Activated B cell treated with CpG ODN at 0.5 μM for 24 hours (primary cell): ENCODE measurements at places on chromosomes 13 and 19.
A peak's percentile ranks its signal among the peaks of the same experiment; 100 is the strongest.

DNA sequence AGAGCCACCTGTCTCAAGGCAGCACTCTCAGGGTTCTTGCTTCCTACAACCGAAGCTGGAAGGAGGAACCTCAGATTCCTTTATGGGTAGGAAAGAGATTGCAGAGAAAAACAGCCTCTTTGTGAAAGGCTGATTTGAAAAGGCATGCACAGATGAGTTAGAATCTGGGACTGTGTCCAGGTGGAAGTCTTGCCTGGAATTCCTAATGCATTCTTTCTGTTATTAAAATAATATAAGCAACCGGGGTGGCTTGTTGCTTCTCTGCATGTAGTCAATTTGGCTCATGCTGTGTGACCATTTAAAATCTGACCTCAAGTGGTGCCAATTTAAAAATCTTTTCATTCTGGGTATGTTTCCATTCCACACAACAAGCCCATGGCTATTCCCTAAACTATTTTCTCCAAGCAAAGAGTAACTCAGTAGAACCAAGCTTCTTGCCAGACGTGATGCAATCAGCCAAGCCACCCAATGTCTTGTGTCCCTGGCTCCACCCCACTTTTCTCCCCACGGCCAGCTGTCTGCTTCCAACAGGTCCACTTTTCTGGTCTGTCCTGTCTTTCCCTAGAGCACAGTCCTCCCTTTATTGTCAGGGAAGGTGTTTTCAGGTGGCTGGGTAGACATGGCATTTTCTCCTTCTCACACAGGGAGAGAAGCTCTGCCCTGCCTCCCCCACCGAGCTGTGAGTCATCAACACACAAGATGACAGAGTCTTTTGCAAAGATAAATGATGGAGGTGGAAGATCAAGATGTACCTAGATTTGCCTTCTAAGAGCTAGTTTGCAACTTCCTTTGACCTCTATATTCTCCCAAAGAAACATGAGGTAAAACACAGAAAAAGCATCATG, 394.3 kb downstream of the FOXO1 start:
- no peak overlapping the region for H3K27ac ChIP-seq
- DNase-seq, result no peak
- H3K36me3 ChIP-seq, result no peaks in the 10 kb centered on the region
- H3K4me3 ChIP-seq, result no peak overlapping the region
- peaks cover 43% of the 10 kb centered on the region for H3K4me1 ChIP-seq

GRCh38 chr19:7676376-7676775, 514 bp upstream of the MCEMP1 start:
- H3K4me1 ChIP-seq, result peaks cover 46% of the 10 kb centered on the region
- no peak for DNase-seq
- peaks cover 30% of the 10 kb centered on the region for H3K27me3 ChIP-seq

- no peak overlapping the region for H3K27ac ChIP-seq
- DNase-seq, result no peak
- H3K4me3 ChIP-seq, result no peak overlapping the region
- H3K36me3 ChIP-seq, result no peaks in the 10 kb centered on the region
These were observed 95.4 kb downstream of the CYSLTR2 start for GRCh38 chr13:48749144-48749543.

DNA sequence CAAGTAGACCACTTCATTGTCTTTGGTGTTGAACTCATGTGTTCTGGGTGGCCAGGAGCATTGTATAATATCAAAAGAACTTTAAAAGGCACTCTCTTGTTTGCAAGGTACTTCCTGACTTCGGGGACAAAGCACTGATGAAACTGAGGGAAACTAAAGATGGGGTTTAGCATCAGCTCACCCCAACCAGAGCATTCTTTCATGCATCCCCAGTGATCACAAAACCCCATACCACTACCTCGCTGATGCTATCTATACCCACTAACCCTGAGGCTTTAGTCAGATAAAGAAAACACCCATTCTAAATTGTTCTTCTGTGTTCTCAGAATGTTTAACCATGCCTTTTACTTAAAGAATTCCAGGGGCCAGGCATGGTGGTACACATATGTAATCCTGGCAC, 94.5 kb upstream of the DOCK9 start:
- no peaks in the 10 kb centered on the region for H3K27me3 ChIP-seq
- H3K27ac ChIP-seq, result no peak overlapping the region
- no peak overlapping the region for H3K4me3 ChIP-seq
- H3K36me3 ChIP-seq, result peaks cover 10% of the 10 kb centered on the region

- H3K27ac ChIP-seq, result no peak overlapping the region
- no peak for DNase-seq
- no peaks in the 10 kb centered on the region for H3K27me3 ChIP-seq
- H3K4me3 ChIP-seq, result no peak overlapping the region
- H3K4me1 ChIP-seq, result no peaks in the 10 kb centered on the region
These were observed 183.1 kb downstream of the LHFPL6 start for GRCh38 chr13:39419876-39420275.

DNA sequence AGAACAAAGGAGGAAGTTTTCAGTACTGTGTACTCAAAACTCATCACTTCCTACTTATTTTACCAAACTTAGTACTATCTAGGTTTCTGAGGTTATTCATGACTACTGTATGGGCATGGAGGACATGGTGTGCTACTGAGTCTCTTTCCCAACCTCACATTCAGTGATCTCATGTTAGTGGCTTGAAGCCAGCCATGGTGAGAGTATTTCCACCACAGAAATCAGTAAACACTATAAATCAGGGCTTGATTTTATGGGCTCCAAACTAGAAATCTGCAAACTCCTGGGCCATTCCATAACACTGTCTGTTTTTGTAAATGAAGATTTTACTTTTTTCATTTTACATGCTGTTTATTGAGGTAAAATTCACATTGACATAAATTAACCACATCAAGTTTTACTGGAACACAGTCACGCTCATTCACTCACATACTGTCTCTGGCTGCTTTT, 19.7 kb downstream of the MED26 start:
- no peak overlapping the region for H3K4me3 ChIP-seq
- H3K27ac ChIP-seq, result peak overlapping the region; percentile 64
- H3K4me1 ChIP-seq, result peaks cover 83% of the 10 kb centered on the region
- DNase-seq, result no peak
- H3K36me3 ChIP-seq, result peaks cover 15% of the 10 kb centered on the region

- peaks cover 28% of the 10 kb centered on the region for H3K27me3 ChIP-seq
- peak within 1 kb of the TSS; percentile 77 for H3K27ac ChIP-seq
- peaks cover 46% of the 10 kb centered on the region for H3K4me1 ChIP-seq
- DNase-seq, result peak; percentile 95
These were observed at the start of gene SIN3B for GRCh38 chr19:16829010-16829821. SIN3B (plus strand) TSS chr19:16829398; CDS start chr19:16829421, 23 bp downstream.

DNA sequence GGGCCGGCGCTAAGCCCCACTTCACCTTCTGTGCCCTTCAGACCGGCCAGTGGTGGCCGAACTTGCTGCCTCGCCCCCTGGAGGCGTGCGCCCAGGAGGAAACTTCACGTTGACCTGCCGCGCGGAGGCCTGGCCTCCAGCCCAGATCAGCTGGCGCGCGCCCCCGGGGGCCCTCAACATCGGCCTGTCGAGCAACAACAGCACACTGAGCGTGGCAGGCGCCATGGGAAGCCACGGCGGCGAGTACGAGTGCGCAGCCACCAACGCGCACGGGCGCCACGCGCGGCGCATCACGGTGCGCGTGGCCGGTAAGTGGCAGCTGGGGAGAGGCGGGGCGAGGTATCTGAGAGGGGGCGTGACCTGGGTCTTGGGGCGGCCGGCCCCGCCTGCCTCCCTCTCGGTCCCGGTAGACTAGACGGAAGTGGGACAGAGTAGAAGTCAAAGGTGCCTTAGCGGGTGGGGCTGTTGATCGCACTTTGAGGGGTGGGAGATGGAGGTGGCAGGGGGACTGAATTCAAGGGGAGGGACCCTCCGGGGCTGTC, 5.6 kb downstream of the ICAM5 start:
- peak; percentile 59 for DNase-seq
- H3K27me3 ChIP-seq, result peaks cover 34% of the 10 kb centered on the region
- peaks cover 43% of the 10 kb centered on the region for H3K4me1 ChIP-seq
- H3K36me3 ChIP-seq, result no peaks in the 10 kb centered on the region
- peak overlapping the region; percentile 80 for H3K4me3 ChIP-seq
- peak overlapping the region; percentile 57 for H3K27ac ChIP-seq

- H3K27me3 ChIP-seq, result peaks cover 19% of the 10 kb centered on the region
- H3K27ac ChIP-seq, result no peak within 1 kb of the TSS
- no peak within 1 kb of the TSS for H3K4me3 ChIP-seq
- DNase-seq, result peak; percentile 32
- peaks cover 10% of the 10 kb centered on the region for H3K4me1 ChIP-seq
- H3K36me3 ChIP-seq, result no peaks in the 10 kb centered on the region
These were observed at the start of gene PLIN5 for GRCh38 chr19:4534836-4535658. PLIN5 (minus strand) TSS chr19:4535224; CDS start chr19:4534074, 1,150 bp downstream.

- H3K4me3 ChIP-seq, result no peak overlapping the region
- H3K4me1 ChIP-seq, result no peaks in the 10 kb centered on the region
- no peak for DNase-seq
- H3K27ac ChIP-seq, result no peak overlapping the region
These were observed 28.7 kb upstream of the LMO7 start for GRCh38 chr13:75607447-75607846.

DNA sequence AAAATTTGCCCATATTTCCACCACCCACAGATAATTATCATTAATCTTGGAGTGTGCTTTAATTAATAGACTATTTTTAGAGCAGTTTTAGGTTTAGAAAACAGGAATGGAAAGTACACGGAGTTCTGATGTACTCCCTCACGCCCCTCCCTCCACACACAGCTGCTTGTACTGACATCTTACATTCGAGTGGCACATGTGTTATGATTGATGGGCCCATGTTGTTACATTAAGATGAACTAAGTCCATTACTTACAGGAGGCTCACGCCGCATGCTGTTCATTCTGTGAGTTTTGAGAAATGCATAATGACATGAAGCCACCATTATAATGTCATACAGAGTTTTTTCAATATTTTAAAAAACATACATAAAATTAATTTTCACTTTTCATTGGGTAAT, 1.2 kb upstream of the SPATA13 start:
- peaks cover 11% of the 10 kb centered on the region for H3K27me3 ChIP-seq
- H3K4me3 ChIP-seq, result no peak overlapping the region
- H3K4me1 ChIP-seq, result peaks cover 18% of the 10 kb centered on the region

- peaks cover 20% of the 10 kb centered on the region for H3K4me1 ChIP-seq
- no peak overlapping the region for H3K27ac ChIP-seq
- H3K4me3 ChIP-seq, result no peak overlapping the region
- peaks cover 33% of the 10 kb centered on the region for H3K36me3 ChIP-seq
These were observed 71.0 kb upstream of the SLC15A1 start for GRCh38 chr13:98823442-98823841.

GRCh38 chr13:112064222-112064621, 2.7 kb upstream of the SOX1 start:
- peaks cover 56% of the 10 kb centered on the region for H3K27me3 ChIP-seq
- no peaks in the 10 kb centered on the region for H3K36me3 ChIP-seq
- no peak overlapping the region for H3K4me3 ChIP-seq
- no peak for DNase-seq
- H3K4me1 ChIP-seq, result peaks cover 9% of the 10 kb centered on the region

DNA sequence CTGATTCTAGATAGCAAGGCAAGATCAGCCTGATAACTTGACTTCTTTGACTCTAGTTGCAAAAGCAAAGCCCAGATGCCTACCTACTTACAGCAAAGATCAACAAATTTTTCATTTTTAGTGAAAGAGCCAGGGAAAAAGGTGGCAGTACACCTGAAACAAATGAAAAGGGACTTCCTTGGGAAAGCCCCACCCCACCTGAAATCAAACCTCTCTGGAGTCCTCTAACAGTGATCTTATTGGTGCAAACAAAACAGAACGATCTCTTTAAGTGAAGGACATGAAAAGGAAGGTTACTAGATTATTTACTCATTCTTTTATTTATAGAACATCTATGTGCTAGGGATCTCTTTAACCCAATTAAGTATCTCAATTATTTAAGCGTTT, 507 bp upstream of the LCP1 start:
- peak overlapping the region; percentile 99 for H3K4me3 ChIP-seq
- peaks cover 37% of the 10 kb centered on the region for H3K36me3 ChIP-seq
- H3K4me1 ChIP-seq, result peaks cover 60% of the 10 kb centered on the region
- no peak for DNase-seq

- no peak for DNase-seq
- H3K27ac ChIP-seq, result no peak overlapping the region
- no peak overlapping the region for H3K4me3 ChIP-seq
- no peaks in the 10 kb centered on the region for H3K36me3 ChIP-seq
These were observed 313.3 kb downstream of the ENOX1 start for GRCh38 chr13:43473437-43473836.

DNA sequence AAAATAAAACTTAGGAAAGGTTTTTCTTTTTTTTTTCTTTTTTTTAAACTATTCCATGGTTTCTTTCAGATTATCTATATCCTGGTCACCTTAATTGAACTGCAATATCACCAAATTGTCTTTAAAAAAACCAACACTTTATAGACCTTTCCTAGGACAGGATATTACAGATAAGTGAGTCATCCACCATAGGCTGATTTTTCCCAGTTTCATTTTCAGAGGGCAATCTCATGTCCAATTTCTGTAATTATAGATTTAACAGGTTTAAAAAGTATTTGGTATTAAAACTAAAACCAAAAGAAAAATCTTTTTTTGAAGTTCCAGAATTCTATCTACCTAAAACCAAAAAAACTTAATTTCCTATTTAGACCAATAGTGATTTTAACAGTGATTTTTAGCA, 13.2 kb downstream of the SPART start:
- no peak for DNase-seq
- H3K4me3 ChIP-seq, result no peak overlapping the region
- no peak overlapping the region for H3K27ac ChIP-seq

DNA sequence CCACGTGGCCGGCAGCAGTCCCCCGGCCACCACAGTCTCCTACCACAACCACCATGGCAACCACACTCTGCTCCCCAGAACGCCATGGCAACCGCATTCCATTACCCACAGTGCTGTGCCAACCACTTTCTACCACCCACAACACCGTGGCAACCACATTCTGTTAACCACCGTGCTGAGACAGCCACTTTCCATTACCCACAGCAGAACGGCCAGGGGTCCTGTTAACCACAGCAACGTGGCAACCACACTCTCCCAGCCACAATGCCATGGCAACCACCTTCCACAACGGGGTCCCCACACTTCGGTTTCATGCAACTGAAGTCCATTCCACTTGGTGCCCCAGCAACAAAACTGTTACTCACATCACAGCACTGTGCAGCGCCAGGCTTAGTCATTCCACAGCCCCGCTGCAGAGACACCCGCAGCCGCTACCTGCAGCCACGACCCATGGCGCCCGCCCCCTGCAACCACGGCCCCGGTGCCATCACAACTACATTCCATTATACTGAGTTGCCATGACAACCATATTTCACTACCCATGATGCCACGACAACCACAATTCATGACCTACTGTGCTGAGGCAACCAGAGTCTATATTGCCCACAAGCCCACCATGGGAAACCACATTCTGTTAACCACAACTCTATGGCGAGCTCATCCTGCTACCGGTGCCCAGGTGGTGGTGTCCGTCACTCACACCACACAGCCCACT, 10.0 kb downstream of the DPF1 start:
- H3K4me3 ChIP-seq, result no peak overlapping the region
- peaks cover 32% of the 10 kb centered on the region for H3K4me1 ChIP-seq
- no peak overlapping the region for H3K27ac ChIP-seq
- peaks cover 25% of the 10 kb centered on the region for H3K27me3 ChIP-seq

GRCh38 chr13:24995225-24995804, 100.6 kb upstream of the PABPC3 start:
- no peaks in the 10 kb centered on the region for H3K4me1 ChIP-seq
- no peak overlapping the region for H3K27ac ChIP-seq
- H3K27me3 ChIP-seq, result peaks cover 23% of the 10 kb centered on the region
- H3K4me3 ChIP-seq, result no peak overlapping the region

- H3K27me3 ChIP-seq, result no peaks in the 10 kb centered on the region
- no peak overlapping the region for H3K27ac ChIP-seq
- peaks cover 57% of the 10 kb centered on the region for H3K36me3 ChIP-seq
- H3K4me1 ChIP-seq, result peaks cover 38% of the 10 kb centered on the region
- peak overlapping the region; percentile 9 for H3K4me3 ChIP-seq
These were observed 3.9 kb downstream of the FEM1A start for GRCh38 chr19:4795400-4795799.
